Breast epithelium (tissue), 4 donors: ENCODE measurements at places on chromosomes 7 and 10.

DNA sequence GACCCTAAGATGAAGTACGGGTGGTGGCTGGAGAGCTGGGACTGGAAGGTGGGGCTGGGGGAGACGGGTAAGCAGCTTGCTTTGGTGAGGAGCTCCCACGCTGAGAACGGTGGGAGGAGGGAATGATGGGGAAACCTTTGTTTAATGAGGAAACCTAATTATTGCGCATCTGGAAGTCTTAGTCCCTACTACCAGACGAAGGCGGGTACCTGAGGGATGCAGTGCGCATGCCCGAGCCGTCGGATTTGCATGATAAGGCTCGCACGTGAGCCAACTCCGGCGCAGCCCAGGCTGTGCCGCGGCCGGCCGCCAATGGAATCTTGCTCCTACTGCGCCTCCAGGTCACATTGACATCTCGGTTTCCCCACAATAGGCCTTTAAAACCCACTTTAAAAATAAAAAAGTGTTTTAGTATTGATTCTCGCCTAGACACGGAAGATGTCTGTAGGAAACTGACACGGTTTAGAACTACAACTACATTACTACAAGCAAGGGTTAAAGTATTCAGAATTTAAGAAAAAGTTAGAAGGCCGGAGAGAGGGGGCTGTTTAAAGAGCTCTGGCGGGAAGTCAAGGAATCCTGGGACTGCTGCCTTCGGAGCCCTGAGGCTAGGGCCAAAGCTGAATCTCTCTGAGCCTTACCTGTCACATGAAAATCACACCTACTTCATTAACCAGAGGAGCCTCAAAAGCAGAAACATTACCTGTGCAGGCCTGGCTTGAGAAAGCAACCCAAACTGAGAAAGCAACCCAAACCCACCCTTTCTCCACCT is 12.1 kb upstream of the DLX6 start:
- DNase-seq = no peak

- no peak for DNase-seq
Measured at GRCh38 chr10:7527468-7527867, 116.6 kb upstream of the SFMBT2 start.

DNA sequence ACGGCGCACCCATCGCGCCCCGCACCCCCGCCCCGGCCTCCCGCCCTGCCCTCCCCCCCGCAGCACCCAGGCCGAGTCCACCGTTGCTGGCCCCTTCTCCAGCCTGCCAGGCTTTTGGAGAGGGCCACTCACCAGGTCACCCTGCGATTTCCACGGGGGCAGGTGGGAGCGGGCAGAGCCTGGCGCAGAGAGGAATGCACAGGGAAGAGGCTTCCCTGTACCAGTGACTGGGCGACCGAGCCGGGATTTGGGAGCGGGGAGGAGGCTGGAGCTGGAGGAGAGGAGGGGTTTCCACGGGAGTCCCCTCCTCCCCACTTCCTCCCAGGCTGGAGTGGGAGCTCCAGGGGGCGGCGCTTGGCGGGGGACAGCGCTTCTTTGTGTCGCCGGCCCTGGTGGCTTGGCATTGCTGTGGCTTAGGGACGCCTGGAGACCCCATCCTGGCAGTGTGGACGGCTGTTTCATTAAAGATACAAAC is 19.3 kb downstream of the TCAF1 start:
- DNase-seq = peak; percentile 65

DNA sequence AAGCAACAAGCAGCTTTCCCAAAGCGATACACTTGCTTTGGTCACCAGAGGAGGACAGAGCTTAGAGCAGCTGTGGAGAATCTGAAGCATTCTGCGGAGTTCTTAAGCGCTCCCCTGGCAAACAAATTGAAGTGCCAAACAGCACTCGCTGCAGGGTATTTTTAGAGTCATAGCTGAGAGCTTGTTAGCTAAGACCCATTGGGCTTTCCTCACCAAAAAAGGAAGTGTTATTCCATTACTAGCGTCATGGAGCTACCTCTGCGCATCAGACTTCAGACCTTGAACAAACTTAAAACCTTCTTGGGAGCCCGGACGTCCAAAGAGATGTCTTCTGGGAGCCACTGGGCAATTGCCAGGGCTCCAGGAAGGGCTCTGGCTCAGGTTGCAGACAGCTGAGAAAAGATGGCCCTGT is 23.2 kb upstream of the BMPR1A start:
- DNase-seq = no peak

DNA sequence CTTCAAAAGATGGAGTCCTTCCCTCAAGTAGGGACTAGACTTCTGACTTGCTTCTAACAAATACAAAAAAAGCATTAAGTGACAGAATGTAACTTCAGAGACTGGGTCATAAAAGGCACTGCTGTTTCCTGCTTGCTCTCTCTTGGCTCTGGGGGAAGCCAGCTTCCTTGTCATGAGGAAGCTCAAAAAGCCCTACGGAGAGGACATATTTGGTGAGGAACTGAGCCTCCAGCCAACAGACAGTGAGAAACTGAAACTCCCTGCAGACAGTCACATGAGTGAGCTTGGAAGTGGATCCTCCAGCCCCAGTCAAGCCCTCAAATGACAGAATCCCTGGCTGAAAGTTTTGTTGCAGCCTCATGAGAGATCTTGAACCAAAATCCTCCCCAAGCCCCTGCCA is 26.3 kb upstream of the SLC35G1 start:
- no peak for DNase-seq

DNA sequence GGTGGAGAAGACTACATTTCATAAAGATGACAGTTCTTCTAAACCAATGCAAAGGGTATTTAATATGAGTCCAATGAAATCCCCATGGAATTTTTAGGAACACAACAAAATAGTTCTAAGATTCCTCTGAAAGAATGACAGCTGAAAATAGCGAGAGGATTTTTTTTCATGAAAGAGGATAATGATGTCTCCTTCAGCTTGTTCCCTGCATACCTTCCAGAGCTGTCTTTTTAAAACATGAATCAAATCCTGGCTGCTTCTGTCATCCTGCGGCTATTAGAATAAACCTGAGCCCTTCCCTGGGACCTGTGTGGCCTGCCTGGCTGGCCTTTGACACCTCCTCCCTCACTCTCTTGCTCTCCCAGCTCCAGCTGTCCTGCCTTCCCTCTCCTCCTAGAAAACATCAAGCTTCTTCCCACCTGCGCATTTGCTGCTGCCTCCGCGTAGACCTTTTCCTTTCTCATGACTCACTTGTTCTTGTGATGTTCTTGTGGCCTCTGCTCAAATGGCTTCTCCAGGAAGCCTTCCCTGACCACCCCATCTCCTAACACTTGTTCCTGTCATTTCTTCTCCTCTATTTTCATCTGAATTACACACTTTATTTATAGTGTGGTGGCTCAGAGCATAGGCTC is 57.4 kb downstream of the EEPD1 start:
- no peak for DNase-seq

GRCh38 chr10:48711830-48712229 is 27.2 kb downstream of the WDFY4 start:
- DNase-seq = no peak

DNA sequence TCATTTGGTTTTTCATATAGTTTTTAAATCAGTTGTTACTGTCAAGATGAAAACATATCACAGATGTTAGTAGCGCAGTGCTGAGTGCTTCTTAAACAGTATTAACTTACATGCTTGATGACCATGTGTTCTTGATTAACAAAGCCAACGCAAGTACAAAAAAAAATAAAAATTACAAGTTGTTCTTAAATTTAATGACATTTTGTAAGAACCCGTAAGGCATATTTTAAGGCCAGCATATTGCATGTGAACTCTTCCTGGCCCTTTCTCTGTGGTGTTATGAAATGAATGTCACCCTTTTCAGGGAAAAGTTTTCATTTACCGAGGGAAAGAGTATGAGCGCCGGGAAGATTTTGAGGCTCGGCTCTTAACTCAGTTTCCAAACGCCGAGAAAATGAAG is 140.4 kb upstream of the NPS start:
- no peak for DNase-seq

DNA sequence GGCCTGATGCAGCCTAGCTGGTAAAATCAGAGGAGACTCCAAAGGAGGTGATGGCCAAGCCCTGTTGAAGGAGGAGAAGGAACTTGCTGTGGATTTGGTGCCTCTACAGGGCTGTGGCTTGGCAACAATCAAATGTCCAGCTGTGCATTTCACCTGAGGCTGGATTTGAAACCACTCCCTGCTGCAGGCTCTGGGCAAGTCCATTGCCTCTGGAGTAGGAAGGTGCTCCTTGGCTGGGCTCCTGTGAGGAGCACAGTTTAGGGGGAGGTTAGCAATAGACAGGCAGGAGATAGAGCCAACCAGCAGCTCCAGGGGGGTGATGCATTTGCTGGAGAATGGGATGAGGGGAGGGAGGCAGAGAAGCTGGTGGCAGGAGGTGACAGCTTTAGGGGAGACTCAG is 26.5 kb downstream of the CDH23 start:
- DNase-seq = no peak

- no peak for DNase-seq
Measured at GRCh38 chr7:73856941-73857340, 4.0 kb upstream of the TMEM270 start.

- no peak for DNase-seq
Measured at GRCh38 chr7:43956027-43956426, 29.8 kb downstream of the UBE2D4 start.

DNA sequence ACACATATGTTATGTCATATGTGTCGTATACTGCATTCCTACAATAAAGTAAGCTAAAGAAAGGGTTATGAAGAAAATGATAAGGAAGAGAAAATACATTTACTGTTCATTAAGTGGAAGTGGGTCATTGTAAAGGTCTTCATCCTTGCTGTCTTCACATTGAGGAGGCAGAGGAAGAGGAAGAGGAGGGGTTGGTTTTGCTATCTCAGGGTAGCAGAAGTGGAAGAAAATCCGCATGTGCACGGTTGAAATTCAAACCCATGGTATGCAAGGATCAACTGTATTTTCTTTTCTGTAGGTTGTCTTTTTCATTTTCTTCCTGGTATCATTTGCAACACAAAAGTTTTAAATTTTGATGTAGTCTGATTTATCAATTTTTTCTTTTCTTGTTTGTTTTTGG is 6.3 kb downstream of the PLEKHA8 start:
- DNase-seq = no peak
